ELR (cell line): ENCODE measurements at places on chromosomes 7 and 10.

DNA sequence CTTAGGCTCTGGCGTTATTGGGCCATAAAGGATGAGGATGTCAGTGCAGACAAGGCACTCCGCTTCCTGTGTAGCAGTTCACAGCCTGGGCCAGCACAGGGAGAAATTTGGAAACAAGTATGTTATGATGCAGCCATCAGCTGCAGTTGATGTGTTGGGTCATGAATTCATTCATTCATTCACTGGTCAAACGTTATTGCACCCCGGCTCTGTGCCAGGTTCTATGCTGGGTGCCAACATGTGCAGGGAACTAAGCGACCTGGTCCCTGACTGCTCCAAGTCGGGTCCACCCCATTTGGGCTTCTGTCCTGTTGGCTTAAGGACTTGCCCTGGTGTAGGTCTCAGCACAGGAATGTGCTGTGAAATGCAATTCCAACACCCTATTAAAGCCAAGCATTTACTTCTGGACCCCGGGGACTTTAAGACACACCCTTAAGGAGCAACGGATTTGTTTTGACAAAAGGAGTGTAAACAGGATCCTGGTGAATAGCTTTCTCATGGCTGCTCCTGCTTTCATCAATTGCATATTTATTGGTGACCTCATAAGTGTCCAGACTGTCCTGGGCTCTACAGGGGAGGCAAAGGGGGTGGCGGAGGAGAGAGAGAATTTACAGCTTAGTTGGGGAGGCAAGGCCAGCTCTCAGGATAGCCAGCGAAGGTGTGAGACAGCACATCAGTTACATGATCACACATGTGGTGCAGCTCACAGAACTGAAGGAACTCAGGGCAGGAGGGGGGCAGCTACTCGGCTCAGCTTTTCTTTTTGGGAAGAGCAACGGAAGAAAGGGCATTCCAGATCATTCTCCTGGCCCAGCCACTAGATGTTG lies 158.6 kb downstream of the GRK5 start:
- DNase-seq = no peak

- no peak for DNase-seq
These were observed 183.0 kb downstream of the SRPK2 start for GRCh38 chr7:105205592-105206237.

DNA sequence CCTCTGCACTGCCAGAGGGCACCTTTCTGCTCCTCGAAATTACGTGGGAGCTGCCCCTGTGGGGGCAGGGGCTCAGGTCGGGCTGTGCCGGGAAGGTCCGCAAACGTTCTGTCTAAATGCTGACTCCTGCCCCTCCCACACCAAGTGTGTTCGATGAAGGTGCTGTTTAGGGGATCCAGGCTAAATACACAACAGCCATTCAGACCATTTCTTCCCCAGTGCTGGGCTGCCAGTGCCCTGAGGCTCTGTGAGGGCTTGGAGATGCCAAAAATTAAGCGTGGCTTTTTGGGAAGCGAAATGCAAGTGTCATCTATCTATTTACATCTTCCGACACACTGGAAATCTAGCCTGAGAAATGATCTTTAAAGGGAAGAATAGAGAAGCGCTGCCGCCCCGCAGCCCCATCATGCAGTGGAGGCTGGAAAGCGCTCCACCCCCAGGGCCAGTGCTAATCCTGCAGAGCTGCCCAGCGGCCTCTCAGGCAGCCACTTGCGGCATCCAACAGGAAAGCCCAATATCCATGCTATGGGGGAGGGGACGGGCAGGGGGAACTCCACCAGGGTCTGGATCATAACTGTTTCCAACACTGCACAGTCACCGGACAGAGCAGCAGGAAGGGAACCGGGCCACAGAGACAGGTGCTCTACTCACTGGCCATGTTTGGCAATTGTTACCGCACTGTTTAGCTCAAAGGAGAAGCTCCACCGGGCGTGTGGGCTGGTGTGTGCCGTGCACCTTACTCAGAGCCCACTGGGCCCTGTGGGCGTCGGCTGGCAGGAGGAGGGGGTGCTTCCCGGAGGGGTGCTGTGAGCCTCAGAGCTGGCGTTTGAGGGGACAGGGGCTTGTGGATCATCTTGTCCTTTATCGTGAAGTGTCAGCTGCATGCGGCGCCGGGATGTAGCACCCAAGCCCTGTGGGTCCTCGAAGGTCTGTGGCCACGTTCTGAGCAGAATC lies 205.5 kb downstream of the DNAJB6 start:
- DNase-seq = no peak

DNA sequence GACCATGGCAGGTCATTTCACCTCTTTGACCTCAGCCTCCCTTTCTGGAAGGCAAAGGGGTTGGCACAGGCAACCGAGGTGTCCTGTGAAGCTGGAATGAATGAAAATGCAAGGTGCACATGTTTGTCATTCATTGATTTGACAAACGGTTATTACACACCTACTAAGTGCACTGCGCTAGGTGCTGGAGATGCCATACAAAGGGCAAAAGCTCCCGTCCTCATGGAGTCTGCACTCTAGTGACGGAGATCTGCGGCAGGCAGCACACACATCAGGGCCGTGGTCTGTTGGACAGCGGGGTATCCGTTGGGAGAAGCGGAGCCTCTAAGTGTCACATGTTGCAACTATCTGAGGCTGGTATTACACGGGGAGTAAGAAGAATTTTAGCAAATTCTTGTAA lies 44.2 kb downstream of the PRF1 start:
- no peak for DNase-seq

- DNase-seq = no peak
These were observed 7.1 kb downstream of the CCSER2 start for GRCh38 chr10:84335516-84335915.

- DNase-seq = no peak
These were observed 5.3 kb upstream of the DGKI start for GRCh38 chr7:137852108-137852507.

DNA sequence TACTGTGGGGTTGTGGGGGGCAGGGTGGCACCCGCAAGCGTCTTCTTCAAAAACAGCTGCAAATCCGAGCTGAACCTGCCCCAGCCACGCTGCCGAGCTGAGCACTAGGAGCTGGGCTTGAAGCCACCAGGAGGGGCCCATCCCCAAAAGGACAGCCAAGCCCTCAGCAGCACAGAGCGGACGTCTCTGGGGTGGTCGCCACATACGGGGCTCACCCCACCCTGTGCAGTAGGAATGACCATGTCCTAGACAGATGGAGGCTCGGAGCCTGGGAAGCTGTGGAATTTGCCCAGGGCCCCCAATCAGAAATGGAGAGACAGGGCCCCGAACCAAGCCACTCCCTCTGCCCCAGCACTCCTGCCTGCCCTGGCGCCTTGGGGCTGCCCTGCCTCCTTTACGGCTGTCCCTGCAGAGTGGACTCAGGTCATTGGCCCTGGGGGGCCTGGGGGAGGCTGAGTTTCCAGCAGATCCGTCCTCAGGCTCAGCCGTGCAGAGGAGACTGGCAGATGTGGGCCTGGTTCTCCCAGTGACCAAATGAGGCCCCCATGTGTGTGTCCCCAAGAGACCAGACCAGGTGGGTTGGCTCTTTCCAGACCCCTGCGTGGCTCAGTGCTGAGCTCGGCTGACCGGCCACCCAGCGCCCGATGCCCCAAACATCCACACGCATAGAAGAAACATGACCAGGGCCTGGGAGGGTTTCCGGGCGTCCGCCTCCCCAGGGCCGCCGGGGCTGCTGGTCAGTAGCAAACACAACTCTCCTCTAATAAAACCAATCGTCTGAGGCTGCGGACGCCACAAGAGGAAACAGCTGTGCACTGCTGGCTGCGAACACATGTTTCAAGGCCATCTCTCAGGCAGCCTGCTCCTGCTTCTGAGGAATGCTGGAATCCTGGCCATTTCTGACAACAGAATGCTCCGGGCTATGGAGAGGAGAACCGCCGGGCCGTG lies 54.9 kb downstream of the PDGFA start:
- no peak for DNase-seq

- no peak for DNase-seq
These were observed 245.9 kb downstream of the SKAP2 start for GRCh38 chr7:26618449-26618848.

GRCh38 chr10:92789067-92789466 lies 59.3 kb upstream of the EXOC6 start:
- no peak for DNase-seq

GRCh38 chr7:776992-777727 lies 50.1 kb upstream of the PRKAR1B start:
- DNase-seq = peak; percentile 38

DNA sequence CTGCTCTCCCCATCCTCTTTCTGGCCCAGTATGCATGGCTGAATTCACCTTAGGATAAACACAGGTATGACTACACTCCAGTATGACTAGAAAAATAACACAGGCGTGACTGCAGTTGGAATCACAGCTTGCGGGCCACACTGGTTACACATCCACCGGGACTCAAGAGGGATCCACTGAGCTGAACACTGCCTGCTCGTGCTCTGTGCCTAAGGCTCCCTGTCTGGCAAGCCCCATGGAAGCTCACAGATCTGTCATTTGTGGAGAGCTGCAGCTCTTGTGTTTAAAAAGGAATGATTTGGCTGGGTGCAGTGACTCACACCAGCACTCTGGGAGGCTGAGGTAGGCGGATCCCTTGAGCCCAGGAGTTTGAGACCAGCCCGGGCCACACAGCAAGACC lies 26.8 kb downstream of the VOPP1 start:
- DNase-seq = peak; percentile 73

GRCh38 chr10:8767591-8767990 lies 713.1 kb downstream of the GATA3 start:
- no peak for DNase-seq

- no peak for DNase-seq
These were observed 34.8 kb upstream of the SFMBT2 start for GRCh38 chr10:7445474-7446185.

GRCh38 chr7:69126896-69127479 lies 471.3 kb upstream of the AUTS2 start:
- no peak for DNase-seq

GRCh38 chr7:14773729-14774271 lies 128.8 kb downstream of the DGKB start:
- DNase-seq = no peak

DNA sequence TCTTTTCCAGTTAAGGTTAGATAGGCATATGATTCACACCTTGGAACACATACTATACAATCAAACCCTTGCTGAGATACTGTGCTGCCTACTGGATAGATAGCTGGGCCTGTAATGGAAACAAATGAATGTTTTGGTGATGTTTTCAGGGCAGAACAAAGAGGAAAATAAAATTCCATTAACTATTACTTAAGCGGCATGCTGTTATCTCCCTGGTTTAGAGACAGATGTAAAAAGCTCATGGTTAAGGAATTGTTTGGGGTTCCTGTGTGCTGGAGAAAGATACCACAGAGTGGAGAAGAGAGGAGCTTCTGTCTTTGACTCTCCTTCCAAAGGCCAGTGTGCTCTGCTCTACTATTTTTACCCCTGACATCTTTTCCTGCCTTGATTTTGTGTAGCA lies 341.1 kb downstream of the PLXDC2 start:
- no peak for DNase-seq

GRCh38 chr10:43082087-43082486 lies 5.2 kb downstream of the RET start:
- no peak for DNase-seq
